ENCODE measurements at places on chromosomes 1 and 21.

DNA sequence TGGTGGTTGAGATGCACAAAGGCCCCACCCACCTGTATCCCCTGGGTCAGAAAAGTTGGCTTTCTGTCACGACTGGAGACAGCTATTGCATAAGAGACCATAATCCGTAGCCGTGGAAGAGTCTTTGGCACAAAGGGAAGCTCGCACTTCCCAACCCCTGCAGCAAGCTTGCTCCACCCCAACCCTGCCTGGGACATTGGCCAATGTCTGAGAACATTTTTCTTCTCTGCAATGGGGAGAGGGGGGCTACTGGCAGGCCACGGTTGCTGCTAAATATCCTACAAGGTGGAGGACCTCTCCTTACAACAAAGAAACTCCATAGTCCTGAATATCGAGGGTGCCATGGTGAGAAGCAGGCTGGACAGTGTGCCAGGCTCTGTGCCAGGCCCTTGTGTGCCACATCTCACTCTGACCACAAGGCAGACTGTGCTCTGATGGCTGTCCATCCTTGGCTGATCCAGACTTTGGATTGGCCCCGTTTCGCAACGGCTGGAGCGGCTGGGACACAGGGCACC is 104.1 kb downstream of the CSMD2 start:
- no peak for DNase-seq

- no peak for DNase-seq
These were observed 163.4 kb downstream of the CACNA1E start for GRCh38 chr1:181646710-181647109.

GRCh38 chr1:66553846-66554245 is 19.9 kb downstream of the SGIP1 start:
- DNase-seq: no peak

GRCh38 chr21:30769724-30770431 is 14.7 kb upstream of the KRTAP21-1 start:
- no peak for DNase-seq

- no peak for DNase-seq
These were observed 22.9 kb downstream of the ANGPTL7 start for GRCh38 chr1:11211925-11212587.

GRCh38 chr1:170145061-170145460 is 698 bp upstream of the NTMT2 start:
- DNase-seq: no peak

- no peak for DNase-seq
These were observed 31.6 kb downstream of the FAAH start for GRCh38 chr1:46425726-46426125.

DNA sequence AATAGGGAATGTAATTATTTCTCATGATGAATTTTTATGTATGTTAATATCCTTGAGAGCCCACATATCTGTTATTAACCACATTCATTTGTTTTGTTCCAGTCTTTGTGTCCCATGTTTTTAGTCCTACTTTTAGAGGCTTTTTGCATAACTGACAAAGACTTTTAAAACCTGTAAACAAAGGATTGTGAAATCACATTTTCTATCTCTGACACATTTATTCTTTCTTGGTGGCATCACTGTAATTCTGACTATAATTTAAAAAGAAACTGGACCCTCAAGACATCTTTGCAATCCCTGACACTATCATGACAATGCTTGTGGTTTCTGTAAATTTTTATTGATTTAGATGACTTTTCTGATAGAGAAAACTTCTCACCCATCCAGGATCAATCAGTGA is 313.1 kb downstream of the SIPA1L2 start:
- no peak for DNase-seq

DNA sequence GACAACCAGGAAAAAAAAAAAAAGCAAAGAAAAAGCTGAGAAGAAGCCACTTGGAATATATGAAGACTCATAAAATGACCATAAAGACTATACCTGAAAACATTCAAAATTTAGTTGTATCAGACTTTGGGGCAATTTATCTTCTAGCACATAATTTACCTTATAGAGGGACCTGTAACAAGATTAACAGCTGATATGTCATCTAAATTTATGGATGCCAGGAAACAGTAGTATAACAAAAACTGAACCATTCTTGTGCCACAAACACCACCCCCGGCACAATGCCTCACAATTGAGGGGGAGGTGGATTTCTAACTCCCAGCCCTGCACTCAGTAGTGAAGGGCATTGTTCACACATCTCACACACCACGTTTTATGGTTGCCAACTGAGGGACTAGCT is 1352.0 kb downstream of the BRINP3 start:
- DNase-seq: no peak

- no peak for DNase-seq
These were observed 175.5 kb downstream of the RGS7 start for GRCh38 chr1:241181471-241181870.

DNA sequence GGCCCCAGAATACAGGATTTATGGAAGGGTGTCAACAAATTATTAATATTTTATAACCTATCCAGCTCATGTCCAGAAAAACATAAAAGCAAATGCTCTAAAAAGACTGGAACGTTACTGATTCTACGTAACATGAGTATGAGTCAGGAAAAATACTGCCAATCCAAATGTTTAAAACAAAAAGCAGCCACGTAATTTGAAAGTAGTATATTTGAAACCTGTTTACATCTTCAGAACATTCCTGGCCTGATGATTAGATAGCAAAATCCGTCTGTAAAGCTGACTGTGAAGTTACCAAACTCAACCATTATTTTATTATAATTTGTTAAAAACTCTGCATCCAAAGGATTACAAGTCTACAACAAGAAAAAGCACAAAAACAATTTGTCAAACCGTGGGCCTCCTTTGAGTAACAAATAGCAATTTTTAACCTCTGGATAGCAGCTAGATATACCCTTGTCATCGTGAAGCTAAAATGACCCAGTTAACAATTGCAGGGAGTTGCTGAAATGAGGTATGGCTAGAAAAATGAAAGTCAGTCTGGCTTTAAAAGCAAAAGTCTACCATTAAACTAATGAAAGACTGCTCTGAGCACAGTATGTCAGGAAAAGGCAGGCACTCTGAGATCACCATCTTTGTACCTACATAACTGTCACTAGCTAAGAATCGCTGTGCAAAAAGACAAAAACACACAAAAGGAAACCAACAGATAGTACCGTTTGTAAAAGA is 1.2 kb downstream of the UBR4 start:
- no peak for DNase-seq

GRCh38 chr1:2988256-2988655 is 33.0 kb upstream of the ACTRT2 start:
- no peak for DNase-seq

- DNase-seq: no peak
These were observed 6.3 kb upstream of the PARP1 start for GRCh38 chr1:226414098-226414698.

DNA sequence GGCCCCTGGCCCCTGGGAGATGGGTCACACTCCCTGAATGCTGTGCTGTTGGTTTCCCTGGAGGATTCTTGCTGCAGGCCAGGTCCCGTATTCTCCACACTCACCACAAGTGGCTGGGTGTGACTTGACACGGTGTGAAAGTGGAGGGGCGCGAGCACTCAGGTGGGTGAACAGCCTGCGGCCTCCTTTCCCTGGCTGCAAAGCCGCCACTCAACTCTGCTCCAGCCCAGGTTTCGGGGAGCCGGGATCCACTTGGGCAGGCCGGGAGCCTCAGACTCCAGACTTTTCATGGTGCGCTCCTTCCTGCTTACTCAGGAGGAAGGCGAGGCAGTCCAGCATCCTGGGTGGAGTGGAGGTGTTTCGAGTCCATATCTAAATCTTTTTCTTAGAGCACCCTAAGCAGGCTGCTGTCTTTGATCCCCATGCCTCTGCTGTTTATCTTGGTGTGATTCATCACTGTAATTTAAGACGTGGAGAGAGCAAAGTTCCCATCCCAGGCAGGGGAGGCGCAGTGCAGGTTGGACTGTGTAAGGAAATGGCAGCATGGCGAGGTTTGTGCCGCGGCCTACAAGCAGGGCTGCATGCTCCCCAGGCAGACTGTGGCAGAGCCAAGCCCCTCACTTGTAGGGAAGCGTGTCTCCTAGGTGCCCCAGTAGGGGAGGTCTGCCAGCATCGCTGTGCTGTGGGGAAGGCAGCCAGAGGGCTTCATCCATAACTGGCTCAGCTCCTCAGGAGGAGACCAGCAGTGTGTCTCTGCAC is 29.6 kb downstream of the VANGL1 start:
- DNase-seq: no peak

DNA sequence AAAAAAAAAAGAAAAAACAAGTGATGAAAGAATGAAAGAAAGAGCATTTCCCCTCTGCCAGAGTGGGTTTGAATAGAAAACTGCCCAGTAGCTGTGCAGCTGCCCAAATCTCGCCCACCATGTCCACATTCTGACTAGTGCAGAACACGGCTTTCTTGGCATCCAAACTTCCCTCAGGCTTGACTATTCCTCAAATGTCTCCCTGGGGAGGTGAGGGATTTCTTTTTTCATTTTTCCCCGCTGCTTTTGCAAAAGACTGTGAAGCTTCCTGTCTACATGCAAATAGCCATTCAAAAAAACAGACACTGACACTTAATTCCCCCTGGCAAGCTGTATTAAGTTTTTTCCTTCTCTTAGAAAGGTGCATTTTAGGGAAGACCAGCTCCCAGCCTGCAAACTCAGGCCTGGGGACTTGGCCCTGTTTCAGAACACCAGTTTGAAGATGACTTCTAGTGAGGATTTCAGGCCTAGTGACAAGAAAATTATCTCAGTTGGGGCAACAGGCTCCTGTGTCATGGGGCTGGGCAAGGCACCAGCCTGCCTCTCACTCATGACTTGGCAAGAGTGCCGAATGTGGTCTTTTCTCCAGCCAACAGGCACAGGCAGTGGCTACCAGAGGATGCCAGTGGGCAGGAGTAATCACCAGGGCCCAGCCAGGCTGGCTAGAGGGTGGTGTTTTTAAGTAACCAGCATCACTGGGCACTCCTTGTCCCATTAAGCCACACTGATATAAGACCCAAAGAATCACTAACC is 178.1 kb upstream of the NFIA start:
- no peak for DNase-seq

DNA sequence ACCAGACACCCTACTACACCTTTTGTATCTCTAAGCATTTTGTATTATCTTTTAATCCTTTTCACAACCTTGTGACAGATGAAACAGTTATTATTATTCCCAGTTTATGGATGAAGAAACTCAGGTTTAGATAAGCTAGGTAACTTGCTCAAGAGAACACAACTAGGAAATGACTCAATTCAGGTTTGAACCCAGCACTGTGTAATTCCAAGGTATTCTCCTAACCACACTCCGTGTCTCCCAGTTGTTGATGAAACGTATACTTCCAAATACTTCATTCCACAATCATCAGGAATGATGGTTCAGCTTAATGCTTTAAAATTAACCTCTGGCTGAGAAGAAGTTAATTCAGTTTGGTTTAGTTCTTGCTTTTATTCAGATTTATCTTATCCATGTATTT is 51.7 kb upstream of the MRPS6 start:
- DNase-seq: no peak

DNA sequence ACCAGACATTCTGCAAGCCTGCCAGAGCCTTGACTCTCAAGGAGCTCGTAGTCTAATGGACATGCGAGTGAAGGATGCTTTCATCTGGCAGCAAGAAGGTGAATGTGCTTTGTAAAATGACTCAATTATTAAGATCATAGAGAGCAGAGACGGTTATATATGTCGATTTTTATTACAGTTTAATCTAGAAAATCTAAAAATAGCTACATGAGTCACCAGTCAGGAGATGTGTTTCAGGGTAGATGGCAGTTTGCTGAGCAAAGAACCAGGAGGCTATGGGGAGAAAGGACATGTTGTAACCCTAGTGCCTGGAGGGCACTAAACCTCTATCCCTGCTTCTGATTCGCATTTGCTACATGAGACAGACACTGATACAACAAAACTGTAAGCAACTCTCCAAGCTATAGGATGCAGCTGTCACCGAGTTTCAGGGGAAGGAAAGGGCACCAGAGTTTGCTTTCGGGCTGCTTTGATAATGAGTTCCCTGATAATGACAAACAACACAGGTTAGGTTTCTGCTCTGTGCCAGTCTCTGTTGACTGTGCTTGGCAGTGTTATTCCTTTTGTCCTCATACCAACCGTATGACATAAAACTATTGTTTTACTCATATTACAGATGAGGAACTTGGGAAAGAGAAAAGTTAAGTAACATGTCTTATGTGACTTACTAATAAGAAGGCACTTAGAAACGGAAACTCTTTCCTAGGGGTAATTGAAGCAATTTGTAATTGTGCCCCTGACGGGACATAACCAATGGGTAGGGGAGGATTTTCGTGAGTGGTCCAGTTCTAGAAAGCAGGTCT is 43.2 kb downstream of the C1orf198 start:
- no peak for DNase-seq

- DNase-seq: no peak
These were observed 127.6 kb downstream of the CNIH3 start for GRCh38 chr1:224743608-224744164.

DNA sequence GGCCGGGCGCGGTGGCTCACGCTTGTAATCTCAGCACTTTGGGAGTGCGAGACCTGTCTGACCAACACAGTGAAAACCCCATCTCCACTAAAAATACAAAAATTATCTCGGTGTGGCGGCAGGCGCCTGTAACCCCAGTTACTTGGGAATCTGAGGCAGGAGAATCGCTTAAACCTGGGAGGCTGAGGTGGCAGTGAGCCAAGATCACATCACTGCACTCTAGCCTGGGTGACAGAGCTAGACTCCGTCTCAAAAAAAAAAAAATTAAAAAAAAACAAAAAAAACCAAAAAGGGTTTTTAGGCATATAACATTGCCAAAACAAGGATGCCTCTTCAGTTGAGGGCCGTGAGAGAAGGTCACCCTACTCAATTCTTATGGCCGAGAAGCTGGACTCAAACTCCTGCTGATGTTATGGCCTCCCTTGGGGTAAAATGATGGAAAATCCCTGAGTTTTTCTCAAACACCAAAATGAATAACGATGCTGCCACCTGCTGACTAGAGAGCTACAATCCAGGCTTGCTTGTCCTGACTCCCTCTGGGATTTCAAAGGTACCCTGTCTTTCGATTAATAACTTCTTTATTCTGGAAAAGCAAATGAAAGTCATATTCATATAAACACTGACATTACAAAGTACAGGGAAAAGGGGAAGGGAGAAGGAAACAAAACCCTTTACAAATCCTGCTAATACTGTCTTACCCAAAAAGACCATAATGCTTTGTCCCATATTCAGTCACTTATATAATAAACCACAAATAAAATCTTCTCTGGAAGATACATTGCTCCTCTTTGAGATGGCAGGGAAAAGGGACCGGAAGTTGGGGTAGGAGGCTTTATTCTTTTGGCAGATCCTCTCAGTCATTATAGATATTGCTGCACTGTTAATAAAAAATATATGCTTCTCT is 10.7 kb downstream of the RAB42 start:
- DNase-seq: no peak

GRCh38 chr1:113057006-113057405 is 16.0 kb upstream of the LRIG2 start:
- no peak for DNase-seq

DNA sequence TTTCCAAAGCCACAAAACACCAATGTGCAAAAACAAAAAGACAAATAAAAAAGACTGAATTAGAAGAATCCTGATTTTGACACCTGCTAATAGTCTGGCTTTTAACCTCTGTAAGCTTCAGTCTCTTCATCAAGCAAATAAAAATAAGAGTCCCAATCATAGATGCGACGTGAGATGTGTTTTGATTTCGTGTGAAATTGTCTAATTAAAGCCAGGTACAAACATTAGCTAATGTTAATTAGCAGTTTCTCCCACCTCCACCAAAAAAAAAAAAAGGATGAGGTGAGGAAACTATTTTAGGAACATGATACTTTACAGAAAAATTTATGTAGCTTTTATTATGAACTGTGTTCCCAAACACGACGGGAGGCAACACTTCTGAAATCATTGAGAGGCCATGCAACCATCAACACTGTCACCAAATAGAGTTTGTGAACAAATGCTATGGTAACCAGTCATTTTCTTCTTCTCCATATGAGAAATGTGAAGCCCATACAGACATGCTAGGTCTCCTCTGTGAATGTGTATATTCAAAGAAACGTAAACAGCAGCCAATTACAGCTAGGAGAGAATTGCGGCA is 6.7 kb upstream of the EVI5 start:
- no peak for DNase-seq
